Activated CD4-positive, alpha-beta T cell treated with anti-CD3 and anti-CD28 coated beads, Interleukin-10, Interleukin-2, amounts not matched to agents 100 ng/mL and 50 ng/mL, durations not matched to agents 16 hours and 8 hours (primary cell): ENCODE measurements at places on chromosomes 16 and 17.

GRCh38 chr16:23317266-23317661 is 15.2 kb downstream of the SCNN1B start:
- no peak for DNase-seq

GRCh38 chr17:72097144-72097543 is 23.7 kb upstream of the SOX9 start:
- DNase-seq = no peak

DNA sequence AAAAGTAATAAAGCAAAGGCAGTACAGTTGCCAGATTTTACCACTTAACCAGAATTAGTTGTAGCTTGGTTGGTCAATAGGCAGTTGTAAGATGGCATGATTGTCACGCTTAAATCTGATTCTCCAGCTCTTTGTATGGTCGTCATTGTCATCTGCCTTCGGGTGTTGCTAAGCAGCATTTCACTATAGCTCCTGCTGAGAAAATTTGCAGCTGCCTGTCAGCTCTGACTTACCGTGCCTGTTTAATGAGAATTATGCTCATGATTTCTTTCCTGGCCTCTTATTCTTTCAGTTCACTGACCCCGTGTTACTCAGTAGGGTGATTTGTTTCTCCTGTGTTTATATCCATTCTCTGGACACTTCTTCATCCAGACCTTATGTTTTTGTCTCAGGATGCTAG is 66.7 kb downstream of the TANGO6 start:
- no peak for DNase-seq

DNA sequence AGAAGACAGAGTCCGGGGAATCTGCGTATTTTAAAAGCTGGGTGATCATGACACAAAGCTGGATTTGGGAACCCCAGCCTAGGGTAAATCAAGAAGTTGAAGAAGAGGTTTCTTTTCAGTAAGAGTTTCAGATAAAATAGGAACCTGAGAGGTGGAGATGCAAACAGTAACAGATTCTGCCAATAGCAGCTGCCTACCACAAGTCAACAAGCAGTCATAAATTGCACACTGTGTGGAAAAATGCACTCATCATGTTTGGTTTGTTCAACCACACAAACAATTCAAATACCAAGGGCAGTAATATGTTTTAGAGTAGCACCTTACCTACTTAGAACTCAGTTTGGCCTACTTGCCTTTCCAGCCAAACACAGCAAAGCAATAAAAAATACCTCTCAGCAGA is 14.0 kb downstream of the MYO1D start:
- no peak for DNase-seq

DNA sequence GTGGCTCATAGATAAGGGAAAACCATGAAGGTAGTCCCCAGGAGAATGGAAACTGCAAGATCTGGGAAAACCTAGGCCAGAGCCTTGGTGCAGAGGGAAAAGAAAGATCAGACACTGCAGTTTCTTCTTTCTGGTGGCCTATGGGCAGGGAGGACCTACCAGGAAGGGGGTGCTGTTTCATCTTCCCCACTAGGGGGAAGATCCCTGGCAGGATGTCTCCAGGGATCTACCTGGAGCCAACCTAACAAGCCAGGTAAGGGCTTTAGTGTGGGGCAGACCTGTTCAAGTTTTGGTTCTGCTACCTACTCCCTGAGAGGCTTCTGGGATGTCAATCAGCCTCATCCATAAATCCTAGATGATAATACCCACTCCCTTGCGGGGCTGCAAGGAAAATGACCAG is 21.4 kb downstream of the TOM1L2 start:
- DNase-seq = no peak

- DNase-seq = no peak
Measured at GRCh38 chr16:83615141-83615952, 192.4 kb upstream of the HSBP1 start.

DNA sequence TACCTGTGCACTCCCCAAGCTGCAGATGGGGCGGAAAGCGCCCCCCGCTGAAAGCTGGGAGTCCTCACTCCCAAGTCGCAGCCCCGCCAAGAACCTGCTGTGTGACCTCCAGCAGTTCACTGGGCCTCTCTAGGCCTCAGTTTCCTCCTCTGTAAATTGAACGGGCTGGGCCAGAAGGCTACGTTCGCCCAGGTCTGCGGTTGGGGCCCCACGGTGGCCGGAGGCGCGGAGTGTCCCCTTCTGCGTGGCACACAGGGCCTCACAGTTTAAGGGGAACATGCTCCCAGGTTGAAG is 628 bp downstream of the GALK1 start:
- DNase-seq = no peak

DNA sequence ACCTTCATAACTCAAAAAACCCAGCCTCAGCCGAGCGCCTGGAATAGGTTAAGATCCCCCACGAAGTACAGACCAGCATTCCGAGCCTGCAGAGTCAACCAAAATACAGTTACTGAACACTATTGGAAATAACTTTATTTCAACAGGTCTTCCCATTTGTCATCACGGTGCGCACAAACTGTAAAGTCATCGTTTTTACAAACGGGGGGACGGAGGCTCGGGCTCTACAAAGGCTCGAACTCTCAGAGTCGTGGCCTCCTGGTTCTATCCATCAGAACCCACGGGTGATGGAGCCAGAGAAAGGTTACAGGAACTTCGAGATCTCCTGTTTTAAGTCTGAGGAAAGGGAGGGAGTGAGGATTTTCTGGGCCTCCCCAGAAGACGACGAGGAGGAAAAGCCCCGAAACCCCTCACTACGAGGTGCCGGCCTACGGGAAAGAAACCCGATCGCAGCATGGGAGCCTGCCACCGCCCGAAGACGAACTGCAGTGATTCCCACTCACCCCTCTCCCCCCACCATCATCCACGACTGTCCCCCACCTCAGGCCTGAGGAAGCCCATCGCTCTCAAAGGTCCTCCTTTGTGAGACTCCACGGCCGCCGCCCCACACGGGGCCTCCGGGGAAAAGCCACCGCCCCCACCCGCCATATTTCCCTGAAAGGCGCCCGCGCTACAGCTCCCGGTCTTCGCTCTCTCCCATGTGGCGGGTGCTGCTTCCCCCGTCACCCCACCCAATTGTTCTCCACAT is 917 bp downstream of the YWHAE start:
- DNase-seq = peak; percentile 46

DNA sequence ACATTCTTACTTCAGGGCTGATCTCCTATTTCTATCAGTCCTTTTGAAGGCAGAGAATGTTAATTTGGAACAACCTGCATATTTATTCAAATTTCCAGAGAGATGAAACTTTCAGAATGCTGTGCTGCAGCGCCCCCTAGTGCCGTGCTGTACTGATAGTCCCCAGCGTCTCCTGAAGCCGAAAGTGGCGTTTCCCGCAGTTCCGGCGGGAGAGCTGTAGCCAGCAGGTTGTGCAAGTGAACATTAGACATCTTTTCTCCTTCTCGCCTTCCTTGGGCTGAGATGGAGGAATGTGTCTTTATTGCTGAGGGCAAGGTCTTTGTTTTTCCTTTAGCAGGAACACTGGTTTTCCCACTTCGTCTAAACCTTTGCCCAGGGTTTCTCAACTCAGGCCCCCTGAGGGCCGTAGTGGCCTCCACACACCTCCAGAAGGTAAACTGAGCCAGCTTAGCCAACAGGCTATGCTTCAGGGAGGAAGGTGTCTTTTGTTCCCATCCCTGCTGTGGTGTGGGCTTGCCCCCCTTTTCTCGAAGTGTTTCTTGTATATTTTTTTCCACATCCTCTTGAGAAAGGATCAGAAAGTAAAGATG is 26.4 kb downstream of the USP10 start:
- peak; percentile 75 for DNase-seq

- DNase-seq = no peak
Measured at GRCh38 chr17:20153231-20153630, 144.1 kb downstream of the SPECC1 start.

DNA sequence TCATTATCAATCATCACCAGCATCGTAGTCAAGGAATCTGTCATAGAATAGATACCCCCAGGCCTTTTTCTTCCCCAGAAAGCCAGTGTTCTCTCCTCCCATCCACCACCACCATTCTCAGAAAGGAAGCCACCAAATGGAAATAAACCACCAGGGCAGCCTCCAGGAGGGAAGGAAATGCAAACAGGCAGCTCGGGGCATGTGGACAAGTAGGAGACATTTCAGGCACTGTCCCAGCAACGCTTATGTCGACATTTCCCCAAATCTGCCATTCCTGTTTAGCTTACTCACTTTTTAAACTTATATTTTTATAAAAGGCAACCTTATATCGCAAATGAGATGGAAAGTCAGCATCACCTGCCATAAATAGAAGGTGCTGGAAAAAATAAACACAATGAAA is 15.8 kb downstream of the EMP2 start:
- DNase-seq = no peak

GRCh38 chr17:42192189-42193126 is 1.8 kb downstream of the GHDC start:
- DNase-seq = no peak

- no peak for DNase-seq
Measured at GRCh38 chr17:47998044-47998443, 27.1 kb downstream of the CDK5RAP3 start.

DNA sequence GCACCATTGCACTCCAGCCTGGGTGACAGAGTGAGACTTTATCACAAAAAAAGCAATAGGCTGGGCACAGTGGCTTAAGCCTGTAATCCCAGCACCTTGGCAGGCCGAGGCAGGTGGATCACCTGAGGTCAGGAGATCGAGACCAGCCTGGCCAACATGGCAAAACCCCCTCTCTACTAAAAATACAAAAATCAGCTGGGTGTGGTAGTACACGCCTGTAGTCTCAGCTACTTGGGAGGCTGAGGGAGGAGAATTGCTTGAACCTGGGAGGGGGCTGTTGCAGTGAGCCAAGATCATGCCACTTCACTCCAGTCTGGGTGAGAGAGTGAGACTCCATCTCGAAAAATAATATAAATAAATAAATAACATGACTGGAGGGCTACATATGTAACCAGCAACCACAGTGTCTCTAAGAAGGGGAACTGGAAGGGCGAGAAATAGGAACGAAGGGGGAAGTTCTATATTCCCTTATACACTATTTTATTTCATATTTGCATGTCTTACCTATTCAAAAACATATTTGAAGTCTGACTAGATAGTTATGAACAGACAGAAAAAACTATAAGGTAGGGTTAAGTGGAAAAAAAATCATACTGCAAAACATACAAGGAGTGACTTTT is 25.9 kb downstream of the MYH11 start:
- DNase-seq = no peak

GRCh38 chr16:85834741-85835140 is 35.2 kb downstream of the COX4I1 start:
- DNase-seq = no peak

DNA sequence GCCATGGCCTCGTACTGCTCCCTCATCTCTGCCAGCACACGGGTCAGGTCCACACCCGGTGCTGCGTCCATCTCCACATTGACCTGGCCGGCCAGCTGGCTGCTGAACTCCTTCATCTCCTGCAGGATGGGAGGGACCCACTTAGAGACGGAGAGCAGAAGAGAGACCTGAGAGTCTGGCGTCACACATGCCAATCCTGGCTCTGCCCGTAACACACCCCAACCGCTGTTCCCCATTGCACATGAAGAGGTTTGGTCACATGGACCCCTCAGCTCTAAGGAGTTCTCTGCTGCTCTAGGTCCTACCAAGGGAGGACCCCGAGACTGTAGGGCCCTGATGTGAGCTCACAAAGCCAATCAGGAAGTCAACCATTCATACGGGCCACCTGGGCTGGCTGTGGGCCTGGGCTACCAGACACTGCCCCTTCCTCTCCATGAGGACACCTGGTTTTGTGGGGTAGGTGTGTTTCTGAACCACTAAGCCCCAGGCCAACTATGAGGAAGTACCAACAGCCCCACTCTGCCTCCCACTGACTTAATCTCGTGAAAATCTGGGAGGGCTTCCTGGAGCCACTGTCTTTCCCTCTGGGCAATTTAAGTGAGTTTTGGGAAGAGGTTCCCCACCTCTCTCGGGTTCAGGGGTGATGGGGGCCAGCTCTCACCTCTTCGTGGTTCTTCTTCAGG is 2.4 kb downstream of the KRT15 start:
- DNase-seq = no peak

GRCh38 chr17:11330826-11331225 is 89.8 kb downstream of the SHISA6 start:
- no peak for DNase-seq

- DNase-seq = no peak
Measured at GRCh38 chr16:30354423-30355143, 525 bp downstream of the CD2BP2 start.

- DNase-seq = no peak
Measured at GRCh38 chr16:23342083-23342640, 40.1 kb downstream of the SCNN1B start.
